ENCODE measurements at places on chromosomes 2 and 18. TPM values are rescaled to one million over a fixed set of nuclear protein-coding genes. Genes with fewer than 3 reads are reported as not detected.

GRCh38 chr18:27447451-27447881 lies 262.4 kb upstream of the CHST9 start:
- no peak for DNase-seq

Gene UGT1A5
- not detected for total RNA-seq

Gene TRIM54
- total RNA-seq: 175 TPM

GRCh38 chr2:30266051-30266621 lies 34.8 kb downstream of the LBH start:
- DNase-seq: no peak

- DNase-seq: no peak
Observed at GRCh38 chr2:68833162-68833561, 38.0 kb downstream of the BMP10 start.

Gene ST8SIA3
- total RNA-seq: not detected

GRCh38 chr2:57119141-57119540 lies 927.5 kb upstream of the VRK2 start:
- DNase-seq: no peak

Gene CPS1
- 2.7 TPM for total RNA-seq

GRCh38 chr2:219073413-219074129 lies 12.8 kb upstream of the IHH start:
- DNase-seq: no peak

- DNase-seq: peak; percentile 48
Observed at GRCh38 chr2:46780801-46781445, 134.7 kb downstream of the MCFD2 start.

DNA sequence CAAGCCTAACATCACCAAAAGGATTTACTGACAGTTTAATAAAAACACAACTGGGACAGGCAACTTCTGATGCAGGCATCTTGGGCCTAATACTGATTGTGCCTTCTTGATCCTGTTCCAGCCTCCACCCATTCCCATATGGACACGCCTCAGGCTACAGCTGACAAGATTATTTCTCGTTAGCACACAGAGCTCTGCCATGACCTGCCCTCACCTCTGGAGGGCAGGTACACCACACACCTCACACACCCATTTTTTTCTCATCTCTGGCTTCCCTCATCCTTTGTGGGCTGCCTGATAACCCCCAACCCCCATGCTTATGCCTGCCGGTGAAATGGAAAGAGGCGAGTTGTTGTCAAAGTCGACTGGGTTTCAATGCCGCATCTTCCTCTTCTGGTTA lies 147.0 kb downstream of the ANTXR1 start:
- no peak for DNase-seq

DNA sequence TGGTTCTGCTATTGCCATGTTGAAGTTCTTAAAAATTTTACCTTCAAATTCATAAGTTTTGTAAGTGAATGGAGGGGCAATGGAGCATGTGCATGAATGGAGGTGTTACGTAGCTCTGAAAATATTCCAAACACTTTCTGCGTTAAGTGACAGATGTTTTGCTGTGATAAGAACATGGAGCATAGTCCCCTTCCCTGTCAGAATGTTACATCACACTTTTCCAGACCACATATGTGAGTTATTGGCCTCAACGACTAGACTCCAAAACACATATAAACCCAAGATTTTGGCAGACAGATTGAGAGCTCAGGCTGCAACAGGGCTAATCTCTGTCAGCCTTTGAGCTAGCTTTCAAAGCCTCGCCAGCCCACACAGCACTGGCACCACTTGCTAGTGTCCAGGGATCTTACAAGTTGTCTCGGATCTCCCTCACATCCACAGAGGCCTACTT lies 27.2 kb upstream of the MFSD6 start:
- no peak for DNase-seq

DNA sequence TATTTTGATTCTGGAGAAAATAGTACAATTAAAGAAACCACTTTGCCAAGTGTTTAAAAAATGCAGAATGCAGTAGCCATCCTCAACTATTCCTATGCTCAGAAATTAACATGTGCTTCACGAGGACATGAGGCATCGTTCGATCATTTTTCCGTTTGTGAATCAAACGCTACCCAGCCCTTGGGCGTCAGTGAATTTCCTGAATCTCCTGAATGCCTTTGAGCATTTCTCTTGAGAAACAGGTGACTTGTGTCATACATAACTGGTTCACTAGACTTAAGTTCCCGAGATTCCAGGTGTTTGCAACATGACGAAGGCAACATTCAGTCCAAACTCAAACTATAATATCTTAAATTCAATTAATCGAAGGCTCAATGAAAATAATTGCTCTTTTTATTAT lies 110.0 kb upstream of the ALKAL2 start:
- no peak for DNase-seq

- DNase-seq: no peak
Observed at GRCh38 chr2:112149866-112150435, 11.8 kb downstream of the FBLN7 start.

Gene OTOF
- total RNA-seq: not detected

GRCh38 chr2:150473767-150474166 lies 13.7 kb downstream of the RND3 start:
- no peak for DNase-seq

DNA sequence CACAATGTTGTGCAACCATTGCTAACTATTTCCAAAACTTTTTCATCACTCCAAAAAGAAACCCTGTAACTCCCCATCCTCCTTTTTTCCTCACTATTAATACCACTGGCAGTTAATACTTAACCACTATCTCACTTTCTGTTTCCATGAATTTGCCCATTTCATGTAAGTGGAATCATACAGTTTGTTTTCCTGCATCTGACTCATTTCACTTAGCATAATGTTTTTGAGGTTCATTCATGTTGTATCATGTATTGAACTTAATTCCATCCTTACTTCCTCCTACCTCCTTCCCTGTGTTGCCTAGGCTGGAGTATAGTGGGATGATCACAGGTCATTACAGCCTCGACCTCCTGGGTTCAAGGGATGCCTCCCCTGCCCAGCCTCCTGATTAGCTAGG lies 68.3 kb downstream of the FAM117B start:
- no peak for DNase-seq

GRCh38 chr18:44816050-44816449 lies 135.4 kb downstream of the SETBP1 start:
- no peak for DNase-seq

- DNase-seq: no peak
Observed at GRCh38 chr18:7772510-7772888, 205.4 kb downstream of the PTPRM start.

Gene TMEM37
- 3.0 TPM for total RNA-seq

- no peak for DNase-seq
Observed at GRCh38 chr2:10875126-10875525, 36.6 kb upstream of the KCNF1 start.

Measured in heart left ventricle (tissue), 16 donors.